KG1 (cell line): ENCODE measurements at places on chromosomes 12 and 14.

DNA sequence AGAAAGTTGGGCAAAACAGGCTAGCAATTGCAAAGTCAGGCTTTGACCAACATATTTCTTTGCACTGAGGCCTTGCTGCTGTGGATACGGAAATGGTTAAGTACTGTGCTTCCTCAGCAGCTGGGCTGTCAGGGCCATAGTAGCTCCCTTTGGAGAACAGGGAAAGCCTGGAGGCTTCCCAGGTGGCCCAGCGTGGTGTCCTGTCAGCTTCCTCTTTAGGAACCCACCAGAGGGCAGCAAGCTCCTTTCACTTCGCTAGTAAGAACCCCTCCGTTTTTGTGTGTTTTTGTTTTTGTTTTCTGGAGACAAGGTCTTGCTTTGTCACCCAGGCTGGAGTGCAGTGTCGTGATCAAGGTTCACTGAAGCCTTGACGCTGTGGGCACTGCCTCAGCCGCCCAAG lies 1.7 kb upstream of the CFAP251 start:
- DNase-seq, result no peak

DNA sequence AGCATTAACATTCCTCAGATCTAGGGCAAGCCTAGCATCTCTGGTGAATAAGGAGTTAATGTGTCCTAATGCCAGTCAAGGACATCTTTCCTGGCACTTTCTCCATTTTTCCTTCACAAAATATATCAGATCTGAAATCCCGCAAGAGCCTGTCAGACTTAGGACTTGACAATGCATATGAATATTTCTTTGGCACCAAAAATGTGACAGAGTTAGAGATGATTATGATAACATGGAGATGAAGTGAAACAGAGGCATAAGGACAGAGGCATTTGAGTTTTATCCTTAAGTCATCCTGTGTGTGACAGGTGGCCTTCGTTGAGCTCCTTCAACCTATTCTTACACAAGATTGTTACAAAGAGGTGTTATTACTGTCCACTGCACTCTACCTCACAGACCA lies 388.0 kb downstream of the EMP1 start:
- no peak for DNase-seq

DNA sequence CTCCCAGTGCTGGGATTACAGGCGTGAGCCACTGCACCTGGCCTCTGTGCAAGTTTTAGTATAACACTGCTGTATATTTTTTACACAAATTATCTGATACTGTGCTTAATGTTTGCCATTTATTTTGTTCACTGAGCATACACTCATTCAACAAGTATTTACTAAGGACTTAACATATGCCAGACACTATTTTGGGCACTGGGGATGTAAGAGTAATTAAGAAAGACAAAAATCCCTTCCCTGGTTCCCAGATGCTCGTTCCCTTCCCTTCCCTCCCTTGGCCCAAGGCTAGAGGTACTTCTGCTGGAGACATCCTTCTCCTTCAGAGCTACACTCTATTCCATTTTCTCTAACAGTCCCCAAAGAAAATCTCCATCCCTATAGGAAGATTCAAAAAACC lies 12.5 kb downstream of the CIT start:
- DNase-seq, result no peak

DNA sequence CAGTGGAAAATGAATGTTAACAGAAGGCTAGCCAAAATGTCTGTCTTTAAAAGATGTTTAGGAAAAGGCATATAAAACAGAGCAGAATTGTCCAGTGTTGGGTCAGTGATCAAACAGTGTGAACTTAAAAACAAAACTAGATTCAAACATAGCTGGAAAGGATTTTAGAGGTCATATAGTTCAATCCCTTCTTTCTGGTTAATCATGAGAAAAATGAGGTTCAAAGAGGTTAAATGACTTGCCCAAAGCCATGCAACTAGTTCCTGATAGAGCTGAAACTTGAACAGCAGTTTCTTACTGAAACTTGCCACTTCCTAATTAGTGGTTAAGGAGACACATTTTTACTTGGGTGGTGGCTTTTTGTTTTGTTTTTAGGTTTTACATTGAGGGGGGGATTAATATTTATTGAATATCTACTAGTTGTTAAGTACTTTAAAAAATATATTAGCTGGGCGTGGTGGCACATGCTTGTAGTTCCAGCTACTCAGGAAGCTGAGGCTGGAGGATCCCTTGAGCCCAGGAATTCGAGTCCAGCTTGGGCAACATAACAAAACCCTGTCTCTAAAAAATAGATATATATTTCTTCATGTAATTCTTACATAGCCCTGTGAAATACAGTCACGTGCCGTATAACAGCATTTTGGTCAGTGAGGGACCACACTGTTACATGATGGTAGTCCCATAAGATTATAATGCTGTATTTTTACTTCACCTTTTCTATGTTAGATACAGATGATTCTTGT lies 20.4 kb downstream of the ACVR1B start:
- DNase-seq, result no peak

DNA sequence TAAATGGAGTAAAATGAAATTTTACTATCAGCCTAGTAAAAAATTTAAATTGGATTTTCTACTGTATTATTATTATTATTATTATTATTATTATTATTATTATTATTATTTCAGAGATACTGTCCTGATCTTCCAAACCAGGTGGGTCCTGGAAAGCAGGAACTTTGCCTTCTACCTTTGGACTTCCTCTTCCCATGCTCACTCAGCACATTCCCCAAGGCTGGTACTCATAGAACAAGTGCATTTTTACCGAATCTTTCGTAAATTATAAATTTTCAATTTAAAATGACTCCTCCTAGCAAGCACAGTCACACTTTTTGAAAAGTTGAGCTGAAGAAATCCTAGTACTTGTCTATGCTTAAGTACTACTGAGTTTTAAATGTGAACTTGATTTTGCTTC lies 29.7 kb downstream of the BHLHE41 start:
- no peak for DNase-seq

- DNase-seq, result no peak
Observed at GRCh38 chr12:94811611-94812010, 161.3 kb upstream of the TMCC3 start.

DNA sequence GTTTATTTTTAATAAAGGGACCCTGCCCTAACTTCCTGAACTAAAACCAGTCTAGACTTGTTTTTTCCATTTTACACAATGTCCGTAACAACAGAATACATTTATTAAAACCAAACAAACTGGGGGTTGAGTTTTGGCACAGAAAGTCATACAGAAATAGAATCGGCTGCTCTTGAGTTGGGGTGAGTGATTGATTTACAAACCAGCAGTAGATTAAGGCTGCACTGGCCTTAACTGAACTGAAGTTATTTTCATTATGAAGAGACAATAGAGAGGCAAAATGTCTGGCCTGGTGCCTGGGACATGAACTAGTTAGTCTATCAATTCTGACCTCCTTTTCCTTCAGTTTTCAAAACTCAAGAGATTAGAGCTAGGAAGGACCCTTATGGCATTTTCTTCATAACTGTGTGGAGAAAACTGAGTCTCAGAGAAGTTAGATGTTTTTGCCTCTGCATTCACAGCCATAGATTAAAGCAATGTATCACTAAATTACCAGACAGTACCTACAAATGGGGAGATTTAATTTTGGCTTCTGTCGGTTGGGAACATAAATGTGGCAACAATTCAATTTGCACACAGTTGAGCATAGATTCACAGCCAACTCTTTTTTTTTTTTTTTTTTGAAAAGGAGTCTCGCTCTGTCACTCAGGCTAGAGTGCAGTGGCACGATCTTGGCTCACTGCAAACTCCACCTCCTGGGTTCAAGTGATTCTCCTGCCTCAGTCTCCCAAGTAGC lies 19.8 kb upstream of the MGP start:
- DNase-seq, result no peak

DNA sequence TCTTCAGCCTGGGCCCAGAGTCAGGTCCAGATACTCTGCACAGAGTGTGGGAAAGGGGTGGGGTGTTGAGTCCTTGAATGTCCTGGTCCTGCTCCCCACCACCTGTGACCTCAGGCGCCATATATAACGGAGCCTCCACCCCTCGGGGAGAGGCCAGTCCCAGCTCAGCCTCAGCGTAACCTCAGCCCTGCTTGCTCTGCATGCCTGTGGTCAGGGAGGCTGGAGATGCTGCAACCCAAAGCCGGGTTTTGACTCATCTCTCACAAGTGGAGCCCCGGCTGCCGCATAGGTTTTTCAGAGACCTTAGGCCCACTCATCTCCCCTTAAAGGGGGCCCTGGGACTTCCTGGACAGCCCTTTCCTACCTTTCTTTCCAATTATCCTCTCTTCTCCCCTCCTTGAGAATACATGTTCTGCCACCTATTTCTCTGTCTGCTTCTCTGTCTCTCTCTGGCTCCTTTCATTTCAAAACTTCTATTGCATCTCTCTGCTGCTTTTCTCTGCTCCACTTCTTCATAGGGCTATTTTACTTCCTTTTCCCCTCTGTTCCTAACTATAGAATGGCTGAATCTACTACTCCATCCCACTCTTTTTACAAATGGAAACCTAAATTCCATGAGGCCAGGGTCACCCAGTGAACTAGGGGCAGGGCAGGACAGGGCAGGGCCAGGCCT lies 1.2 kb downstream of the ITGB7 start:
- DNase-seq, result no peak

GRCh38 chr12:1931642-1932041 lies 13.2 kb upstream of the CACNA2D4 start:
- no peak for DNase-seq

GRCh38 chr12:49476091-49476490 lies 62.7 kb upstream of the KCNH3 start:
- DNase-seq, result no peak

DNA sequence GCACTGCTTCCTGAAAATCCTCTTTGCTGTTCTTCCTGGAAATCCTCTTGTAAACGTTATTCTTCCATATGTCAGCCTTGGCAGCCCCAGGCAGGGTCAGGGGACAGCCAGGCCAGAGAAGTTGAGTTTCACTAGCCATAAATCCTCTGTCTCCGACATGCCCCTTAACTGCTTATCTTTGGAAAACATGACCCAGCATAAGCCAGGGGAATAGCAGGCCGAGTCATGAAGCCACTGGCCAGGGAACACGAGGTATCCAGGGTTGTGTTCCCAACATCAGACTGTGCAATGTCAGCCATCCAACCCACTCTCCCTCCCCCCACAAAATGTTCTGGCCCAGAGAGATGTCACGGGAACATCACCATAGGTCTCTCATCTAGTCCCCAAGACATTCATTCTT lies 453.9 kb downstream of the MED13L start:
- no peak for DNase-seq

- no peak for DNase-seq
Observed at GRCh38 chr14:106276326-106277267, 750.2 kb downstream of the TMEM121 start.

DNA sequence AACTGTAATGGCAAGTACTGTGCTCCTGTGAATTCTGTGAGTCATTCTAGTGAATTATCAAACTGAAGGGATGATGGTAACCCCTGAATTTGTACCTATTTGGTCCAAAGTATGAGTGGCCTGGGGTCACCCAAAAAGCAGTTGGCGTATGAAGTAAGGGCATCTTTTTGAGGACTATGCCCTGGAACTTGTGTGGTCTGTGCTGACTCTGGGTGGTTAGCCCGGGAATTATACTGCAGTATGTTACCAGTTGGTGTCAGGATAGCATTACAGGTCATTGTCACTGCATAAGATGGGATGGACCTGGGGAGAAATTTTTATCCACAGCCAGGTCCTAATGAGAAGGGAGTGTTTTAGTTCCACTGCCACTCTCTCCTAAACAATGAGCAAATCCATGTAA lies 174.7 kb downstream of the SSPN start:
- DNase-seq, result no peak

DNA sequence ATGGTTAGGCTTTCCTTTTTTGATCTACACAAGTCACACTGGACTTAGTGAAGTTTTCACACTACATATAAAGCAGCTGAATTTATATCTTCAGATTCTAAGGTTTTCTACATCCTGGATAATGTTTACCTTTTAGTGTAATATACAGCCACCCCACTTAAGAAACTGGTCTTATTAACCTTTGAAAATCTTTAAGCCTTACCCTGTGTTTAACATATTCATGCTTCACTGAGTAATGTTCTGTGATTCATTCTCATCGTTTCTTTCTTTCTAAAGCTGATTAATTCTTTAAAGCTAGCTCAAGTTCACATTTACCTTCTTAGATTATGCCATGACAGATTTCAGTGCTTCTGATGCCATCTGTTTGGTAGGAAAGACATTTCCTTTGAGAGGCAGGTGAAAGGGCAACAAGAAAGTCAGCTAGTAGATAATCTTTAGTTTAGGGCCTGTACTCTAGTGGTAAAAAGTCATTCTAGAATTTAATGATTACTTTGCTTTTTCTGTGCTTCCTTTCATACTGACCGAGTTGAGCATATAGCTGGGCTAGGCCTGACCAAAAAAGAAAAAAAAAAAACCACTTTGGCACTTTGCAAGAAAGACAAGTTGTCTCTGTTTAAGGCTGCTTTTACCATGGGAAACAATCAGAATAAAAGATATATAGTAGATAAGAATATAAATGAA lies 690.9 kb upstream of the FBXO33 start:
- no peak for DNase-seq

GRCh38 chr12:2479851-2480535 lies 314.8 kb upstream of the FKBP4 start:
- no peak for DNase-seq

- DNase-seq, result no peak
Observed at GRCh38 chr14:72519543-72519942, 374.4 kb downstream of the DPF3 start.

DNA sequence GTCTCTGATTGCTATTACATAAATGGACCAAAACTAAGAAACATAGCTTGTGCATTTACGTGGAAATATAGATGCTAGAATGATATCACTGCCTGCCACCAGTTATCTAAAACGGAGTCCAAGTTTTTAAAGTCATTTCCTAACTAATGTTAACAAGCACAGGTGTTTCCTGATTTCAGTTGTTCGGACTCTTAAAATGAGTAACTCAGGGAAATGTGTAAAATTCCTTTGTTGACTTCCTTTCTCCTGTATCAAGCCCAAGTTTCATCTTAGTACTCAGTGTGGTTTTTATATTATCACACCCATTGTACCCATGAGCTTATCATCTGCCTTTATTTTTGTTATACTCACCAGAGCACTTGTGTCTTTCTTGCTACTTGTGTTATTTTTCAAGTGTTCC lies 13.2 kb upstream of the PRKCH start:
- no peak for DNase-seq

GRCh38 chr12:9810671-9811070 lies 16.6 kb upstream of the KLRF1 start:
- no peak for DNase-seq

- no peak for DNase-seq
Observed at GRCh38 chr12:130878193-130879185, 6.6 kb downstream of the RAN start.

DNA sequence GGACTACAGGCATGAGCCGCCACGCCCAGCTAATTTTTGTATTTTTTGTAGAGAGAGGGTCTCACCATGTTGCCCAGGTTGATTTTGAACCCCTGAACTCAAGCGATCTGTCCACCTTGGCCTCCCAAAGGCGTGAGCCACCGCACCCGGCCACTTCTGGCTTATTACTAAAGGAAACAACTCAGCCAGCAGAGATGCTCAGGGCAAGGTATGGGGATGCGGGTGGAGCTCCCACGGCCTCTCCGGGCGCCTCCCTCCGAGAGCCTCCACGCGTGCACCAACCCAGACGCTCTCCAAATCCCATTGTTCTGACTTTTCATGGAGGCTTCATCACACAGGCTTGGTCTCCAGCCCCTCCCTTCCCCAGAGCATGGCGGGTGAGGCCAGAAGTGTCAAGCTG lies 6.1 kb upstream of the GPR132 start:
- DNase-seq, result no peak
